ENCODE measurements at places on chromosomes 2 and 18.

- peak; percentile 76 for DNase-seq
Observed at GRCh38 chr18:44680273-44681075, at the start of gene SETBP1. Gene SETBP1 (plus strand): TSS chr18:44680888. CDS start chr18:44701347, 20,459 bp downstream.

GRCh38 chr2:172813314-172813888 is 77.8 kb downstream of the RAPGEF4 start:
- peak; percentile 17 for DNase-seq

DNA sequence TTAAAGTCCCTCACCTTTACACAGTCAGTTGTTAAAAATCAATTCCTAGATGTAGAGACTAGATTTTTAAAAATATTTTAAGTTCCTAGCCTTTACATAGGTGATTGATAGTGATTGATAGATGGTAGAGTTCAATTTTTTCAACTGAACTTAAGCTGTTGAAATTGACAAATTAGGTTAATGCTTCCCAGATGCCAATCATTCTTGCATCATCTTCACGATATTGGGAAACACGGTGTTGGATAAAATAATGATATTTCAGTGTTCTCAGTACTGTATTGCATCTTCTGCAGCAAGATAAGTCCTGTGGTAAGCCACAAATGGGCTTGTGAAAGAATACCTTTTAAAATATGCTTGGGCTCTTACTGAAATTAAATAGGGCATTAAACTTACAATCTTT is 667.6 kb downstream of the STK39 start:
- DNase-seq: no peak

- DNase-seq: no peak
Observed at GRCh38 chr2:121698318-121698930, 38.3 kb downstream of the NIFK start.

DNA sequence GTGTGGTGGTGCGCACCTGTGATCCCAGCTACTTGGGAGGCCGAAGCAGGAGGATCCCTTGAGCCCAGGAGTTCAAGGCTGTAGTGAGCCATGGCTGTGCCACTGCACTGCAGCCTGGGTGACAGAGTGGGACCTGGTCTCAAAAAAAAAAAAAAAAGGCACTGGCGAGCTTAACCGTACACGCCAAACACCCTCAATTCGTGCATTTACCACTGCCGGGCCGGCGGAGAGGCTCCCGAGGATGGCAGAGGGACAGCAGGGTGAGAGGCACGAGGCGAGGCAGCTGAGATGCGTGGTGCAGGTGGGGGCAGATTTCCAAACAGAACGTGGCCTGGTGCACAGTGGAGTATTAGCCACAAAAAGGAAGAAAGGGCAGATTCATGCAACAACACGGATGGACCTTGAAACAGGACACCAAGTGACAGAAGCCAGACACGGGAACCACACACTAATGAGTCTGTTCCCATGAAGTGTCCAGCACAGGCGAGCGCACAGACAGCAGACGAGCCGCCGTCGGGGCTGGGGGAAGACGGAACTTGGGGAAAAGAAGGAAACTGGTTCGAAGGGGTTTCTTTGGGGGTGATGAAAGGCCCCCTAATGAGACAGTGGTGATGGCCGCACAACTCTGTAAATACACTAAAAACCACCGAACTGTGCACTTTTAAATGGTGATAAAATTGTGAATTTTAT is 27.4 kb downstream of the SLC66A2 start:
- DNase-seq: no peak

DNA sequence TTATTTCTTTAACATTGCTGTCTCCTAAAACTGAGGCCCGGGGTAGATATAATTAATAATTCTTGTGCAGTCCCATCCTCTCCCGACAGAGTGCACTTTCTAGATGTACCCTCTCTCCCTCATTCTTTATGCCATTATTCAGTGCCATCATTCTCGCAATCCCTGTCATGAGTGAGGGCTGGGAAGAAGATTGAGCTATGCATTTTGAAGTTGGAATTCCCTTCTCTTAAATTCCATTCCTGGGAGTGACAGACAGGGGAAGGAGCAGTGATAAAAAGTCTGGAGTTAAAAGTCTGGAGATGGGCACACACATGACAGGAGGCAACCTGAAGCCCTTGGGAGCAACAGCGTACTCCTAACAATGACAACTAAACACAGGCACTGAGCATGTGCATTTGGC is 2.6 kb upstream of the KCNE4 start:
- DNase-seq: no peak

DNA sequence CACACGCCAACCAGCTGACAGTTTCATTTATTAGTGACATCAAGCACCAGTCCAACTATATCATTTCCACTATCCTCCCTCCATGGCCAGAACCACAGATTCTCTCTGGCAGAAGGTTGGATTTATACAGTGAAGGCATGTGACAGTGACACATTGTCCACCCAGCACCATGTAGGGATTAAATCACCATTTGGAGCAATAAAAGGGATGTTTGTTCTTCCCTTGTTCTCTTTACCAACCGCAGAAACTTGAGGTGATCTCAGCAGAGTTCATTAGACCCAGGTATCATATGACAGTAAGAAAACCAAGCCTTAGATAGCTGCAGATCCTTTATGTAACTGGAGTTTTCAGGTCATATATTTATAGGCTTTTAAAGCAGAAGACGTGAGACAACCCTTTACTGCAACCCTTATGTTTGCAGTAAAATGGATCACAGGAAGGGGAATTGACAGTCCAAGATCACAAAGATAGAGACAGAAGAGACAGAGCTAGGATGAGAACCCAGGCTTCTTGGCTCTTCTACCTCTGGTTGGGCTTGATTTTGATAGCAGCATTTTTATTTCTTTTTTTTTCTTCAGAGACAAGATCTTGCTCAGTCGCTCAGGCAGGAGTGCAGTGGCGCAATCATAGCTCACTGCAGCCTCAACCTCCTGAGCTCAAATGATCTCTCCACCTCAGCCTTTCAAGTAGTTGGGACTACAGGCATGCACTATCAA is 80.1 kb downstream of the XDH start:
- peak; percentile 48 for DNase-seq

GRCh38 chr2:157076526-157077161 is 180.9 kb upstream of the GALNT5 start:
- no peak for DNase-seq

- no peak for DNase-seq
Observed at GRCh38 chr2:237324837-237325236, 89.1 kb downstream of the COL6A3 start.

DNA sequence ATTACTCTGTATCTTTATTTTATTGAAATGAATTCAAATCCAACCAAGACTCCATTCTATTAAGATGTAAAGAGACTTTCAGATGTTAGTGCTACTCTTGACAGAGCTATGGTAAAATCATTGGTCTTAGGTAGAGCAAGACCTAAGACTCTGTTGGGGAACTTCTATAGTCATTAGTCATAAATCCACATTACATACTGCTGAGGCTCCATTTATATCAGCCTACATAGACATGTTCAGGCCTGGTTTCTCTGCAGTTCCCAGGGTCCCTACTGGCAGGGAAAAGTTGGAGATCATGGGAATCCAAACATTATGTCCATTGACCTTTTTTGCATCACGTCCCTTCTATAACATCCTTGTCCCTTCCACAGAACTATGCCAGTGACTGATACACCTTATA is 580.4 kb upstream of the ZEB2 start:
- no peak for DNase-seq

DNA sequence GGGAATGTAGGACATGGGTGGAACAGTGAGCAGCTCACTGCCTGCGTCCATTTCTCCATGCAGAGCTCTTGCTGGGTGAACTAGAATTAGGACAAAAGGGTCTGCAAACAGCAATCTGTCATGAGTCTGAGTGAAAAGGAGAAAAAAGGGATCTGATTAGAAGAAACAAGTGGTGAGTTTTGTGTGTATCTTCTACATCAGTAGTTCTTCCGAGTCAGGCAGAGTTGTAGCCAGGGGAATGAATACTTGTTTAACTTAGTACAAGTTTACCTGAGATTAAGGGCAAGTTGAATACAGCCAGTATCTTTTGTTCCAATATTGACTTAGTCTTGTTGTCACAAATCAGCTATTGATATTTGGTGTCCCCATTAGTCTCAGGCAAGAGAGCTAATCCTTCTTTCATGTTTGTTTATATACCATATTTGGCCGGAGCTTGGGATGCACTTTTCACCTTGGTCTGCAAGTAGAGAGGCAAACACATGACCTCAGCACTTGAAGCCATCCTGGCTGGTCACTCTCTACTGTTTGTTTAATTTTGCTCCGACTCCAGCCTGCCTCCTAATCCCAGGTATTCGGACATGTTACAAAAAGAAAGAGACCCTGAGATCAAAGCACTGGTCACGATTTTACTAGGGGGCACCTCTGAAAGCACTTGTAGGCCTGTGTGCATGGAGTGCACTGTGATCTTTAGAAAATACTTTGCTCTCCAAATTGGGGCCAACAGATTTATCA is 211.0 kb upstream of the NT5C1B start:
- no peak for DNase-seq

GRCh38 chr2:72917877-72918553 is 696 bp downstream of the EMX1 start:
- no peak for DNase-seq

- no peak for DNase-seq
Observed at GRCh38 chr2:122172812-122173211, 417.4 kb downstream of the TSN start.

GRCh38 chr2:57753636-57754035 is 293.0 kb upstream of the VRK2 start:
- no peak for DNase-seq

DNA sequence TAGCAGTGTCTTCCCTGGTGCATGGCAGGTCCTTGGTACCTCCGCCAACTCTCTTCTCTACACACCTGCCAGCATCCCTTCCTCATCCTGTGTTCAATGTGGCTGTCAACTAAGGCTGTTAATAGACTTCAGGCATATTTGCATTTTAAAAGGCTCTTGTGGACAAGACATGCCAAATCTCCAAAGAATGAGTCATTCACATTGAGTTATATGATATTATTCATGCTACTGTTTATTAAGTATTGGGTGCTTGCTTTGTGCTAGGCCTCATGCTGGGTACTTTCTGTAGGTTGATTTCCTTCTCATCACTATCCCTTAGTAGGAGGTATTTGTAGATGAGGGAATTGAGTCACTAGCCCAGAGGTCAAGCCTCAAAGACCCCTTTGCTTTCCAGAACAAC is 5.2 kb downstream of the MYO1B start:
- DNase-seq: peak; percentile 44

DNA sequence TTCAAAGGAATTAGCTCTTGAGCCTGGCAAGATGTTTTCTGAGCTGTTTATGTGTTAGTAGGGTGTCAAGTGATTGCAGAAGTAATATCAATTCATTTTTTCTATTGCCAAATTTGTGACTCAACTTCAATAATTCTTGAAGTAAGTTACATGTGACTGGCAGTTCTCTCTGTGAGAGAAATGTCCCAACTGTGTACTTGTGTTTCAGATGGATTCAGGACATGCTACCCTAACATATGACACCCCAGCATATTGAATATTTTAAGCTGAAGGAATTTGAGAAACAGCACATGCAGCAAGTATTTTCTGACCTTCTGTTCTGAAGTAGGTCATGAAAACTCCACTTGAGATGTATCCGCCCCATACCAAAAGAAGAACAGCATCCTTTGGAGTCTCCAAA is 263.6 kb downstream of the XIRP2 start:
- DNase-seq: peak; percentile 8

- no peak for DNase-seq
Observed at GRCh38 chr2:81542119-81542518, 1237.6 kb upstream of the LRRTM1 start.

- no peak for DNase-seq
Observed at GRCh38 chr2:85589181-85589580, 5.0 kb downstream of the VAMP5 start.

DNA sequence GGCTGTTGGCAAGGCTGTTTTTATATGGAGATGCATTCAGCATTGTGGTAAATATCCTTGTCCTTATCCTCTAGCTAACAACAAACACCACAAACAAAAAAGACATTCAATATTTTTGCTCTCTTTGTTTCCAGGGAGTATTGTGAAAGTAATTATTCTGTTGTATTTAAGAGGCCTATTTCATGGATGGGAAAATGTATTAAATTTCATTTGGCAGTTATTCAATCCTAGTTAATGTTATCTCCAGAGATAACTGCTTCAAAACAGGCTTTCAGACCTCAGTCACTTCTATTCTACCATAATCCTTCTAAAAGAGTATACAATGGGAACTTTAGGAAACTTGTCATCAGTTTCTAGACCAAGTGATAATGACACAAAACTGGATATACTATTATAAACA is 280.5 kb upstream of the CCDC68 start:
- no peak for DNase-seq

GRCh38 chr2:113218283-113219091 is 44.7 kb downstream of the PSD4 start:
- peak; percentile 53 for DNase-seq

DNA sequence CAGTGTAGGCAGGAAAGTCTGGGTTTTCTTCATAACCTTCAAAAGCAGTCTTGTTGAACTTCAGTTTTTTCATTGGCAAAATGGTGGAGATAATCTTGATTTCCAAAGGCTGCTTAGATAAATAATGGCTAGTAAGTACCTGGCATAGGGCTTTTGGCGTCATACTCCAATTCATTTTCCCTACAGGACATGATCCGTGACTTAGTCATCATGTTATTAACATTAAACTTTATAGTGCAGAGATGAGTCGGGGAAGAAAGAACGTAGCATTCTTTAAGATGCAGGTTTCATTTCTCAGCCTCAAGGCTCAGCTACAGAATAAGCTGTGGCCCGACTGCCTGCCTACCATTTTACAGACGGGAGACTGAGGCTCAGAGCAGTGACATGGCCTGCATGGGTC is 64.0 kb downstream of the RALBP1 start:
- DNase-seq: peak; percentile 80

GRCh38 chr2:226835420-226835795 is 446 bp upstream of the RHBDD1 start:
- no peak for DNase-seq
